ENCODE measurements at places on chromosomes 11 and 22.

DNA sequence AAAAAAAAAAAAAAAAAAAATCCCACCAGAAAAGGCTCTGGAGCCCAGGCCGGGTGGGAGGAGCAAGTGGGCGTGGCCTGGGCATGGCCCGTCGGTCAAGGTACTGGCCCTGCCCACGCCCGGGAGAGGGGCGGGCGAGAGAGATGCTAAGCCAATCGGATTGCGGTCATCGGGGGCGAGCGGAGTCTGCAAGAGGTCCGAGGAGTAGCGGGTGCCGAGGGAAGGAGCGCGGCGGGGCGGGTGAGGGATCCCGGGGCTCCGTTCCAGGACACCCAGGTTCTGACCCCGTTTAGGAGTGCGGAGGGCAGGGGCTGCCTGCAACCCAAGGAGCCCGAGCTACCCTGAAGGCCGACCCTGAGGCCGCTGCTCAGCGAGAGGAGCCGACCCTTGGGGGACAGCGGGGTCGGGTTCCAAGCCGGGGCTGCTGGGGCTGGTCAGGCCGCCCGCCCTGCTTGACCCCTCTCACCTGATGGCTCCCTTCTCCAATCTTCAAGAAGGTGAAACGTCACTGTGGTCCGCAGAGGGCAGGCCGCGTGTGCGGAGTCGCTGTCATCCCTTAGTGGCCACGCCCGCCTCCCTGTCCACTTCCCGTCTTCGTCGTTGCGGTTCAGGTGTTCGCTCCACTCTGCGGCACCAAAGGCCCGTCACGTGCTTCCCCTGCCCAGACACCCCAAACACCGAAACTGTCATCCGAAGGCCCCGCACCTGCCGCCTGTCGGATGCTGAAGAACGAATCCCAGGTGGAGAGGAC lies 11.1 kb upstream of the TAB1 start:
- DNase-seq = peak; percentile 30

DNA sequence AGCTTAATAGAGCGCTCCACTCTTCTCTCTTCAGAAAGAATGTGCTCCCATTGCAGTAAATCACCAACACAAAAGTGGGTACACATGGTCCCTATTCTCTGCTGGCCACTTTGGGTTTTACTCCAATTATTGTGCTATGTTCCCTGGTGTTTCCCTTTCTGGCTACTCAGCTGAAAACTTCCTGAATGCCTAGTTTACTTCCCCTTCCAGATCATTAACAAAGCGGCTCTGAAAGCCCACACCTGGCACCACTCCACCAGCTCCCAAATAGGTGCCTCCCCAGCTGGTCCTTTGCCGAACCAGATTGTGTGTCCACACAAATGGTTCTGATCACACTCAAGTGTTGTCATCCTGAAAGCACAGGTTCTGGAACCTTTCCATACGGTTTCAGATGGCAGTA lies 443.7 kb downstream of the NTM start:
- DNase-seq = no peak

DNA sequence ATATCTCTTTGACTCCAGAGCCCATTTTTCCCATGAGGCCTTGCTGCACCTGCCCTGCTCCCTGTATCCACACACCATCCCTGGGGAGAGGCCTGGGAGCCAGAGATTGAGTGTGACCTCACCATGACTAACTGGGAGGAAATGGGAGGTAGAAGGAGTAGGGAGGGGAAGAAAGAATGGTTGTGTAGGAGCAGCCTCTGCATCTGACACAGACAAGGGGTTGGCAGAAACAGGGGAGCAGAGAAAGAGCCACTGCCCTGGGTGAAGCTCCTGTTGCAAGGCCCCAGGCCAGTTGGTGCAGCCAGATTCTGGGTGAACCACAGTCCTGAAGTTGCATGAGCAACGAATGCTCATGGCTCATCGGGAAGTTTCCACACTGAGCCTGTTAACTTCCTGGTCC lies 32.4 kb downstream of the POU2F3 start:
- peak; percentile 40 for DNase-seq

DNA sequence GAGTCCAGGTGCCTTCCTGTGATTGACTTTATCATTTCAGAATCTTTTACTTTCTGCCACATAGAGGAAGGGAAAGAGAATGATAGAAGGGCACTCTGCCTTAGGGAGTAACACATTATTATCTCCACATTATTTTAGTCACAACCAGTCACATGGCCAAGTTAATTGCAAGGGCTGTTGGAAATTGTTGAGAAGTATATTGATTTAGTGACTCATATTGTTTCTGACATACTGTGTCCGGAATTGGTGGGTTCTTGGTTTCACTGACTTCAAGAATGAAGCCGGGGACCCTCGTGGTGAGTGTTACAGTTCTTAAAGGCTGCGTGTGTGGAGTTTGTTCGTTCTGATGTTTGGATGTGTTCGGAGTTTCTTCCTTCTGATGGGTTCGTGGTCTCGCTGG lies 8.7 kb downstream of the OR51B4 start:
- DNase-seq = no peak

- DNase-seq = no peak
Observed at GRCh38 chr22:40613067-40613466, 23.5 kb downstream of the MRTFA start.

DNA sequence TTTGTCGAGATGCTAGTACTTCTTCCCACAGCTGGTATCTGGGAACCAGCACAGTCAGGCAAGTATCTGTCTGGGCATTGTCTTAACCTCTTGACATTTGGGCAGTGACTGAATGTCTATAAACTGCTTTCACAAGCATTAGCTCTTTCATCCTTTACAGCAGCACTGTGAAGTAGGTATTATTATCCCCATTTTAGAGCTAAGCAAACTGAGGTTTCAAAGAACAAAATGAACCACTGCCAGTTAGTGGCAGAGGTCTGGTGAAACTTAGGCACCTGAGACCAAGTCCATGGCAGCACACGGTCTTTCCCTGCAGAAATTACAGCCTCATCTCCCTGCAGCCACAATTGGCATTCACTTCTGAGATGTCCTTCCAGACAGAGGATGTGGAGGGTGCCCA lies 111.0 kb upstream of the TBCEL start:
- no peak for DNase-seq

DNA sequence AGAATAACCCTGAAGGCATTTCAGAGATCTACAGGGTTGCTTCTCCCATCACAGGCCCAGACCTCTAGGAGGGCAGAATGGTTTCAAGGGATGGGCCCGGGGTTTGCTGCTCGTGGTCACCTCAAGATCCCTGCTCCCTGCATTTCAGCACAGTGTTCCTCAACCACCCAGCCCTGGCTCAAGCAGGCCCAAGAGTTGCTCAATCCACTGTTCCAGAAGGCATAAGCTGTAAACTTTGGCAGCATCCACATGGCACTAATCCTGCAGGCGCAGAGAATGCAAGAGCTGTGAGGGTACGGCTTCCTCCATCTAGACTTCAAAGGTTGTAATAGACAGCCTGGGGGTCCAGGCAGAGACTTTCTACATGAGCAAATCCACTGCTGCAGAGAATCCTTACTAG lies 225.0 kb upstream of the UBASH3B start:
- no peak for DNase-seq

DNA sequence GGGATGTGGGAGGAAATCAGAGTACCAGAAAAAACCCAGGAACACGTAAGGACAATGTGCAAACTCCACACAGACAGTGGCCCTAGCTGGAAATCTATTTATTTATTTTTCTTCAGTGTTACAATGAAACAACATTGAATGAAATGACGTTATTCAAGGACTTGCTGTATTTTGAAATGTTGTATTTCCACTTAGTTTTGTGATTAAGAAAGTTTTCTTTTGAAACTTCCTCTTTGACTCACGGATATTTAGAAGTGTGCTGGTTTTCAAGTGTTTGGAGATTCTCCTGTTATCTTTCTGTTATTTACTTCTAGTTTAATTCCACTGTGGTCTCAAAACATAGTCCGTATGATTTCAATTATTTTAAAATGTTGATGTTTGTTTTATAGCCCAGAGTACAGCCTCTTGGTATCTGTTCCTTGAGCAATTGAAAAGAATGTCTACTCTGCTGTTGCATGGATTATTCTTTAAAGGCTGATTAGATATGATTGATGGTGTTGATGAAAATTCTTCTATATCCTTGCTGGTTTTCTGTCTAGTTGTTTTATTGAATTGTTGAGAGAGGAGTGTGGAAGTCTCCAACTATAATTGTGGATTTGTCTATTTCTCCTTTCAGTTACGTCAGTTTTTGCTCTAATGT lies 141.0 kb downstream of the ARHGAP20 start:
- DNase-seq = no peak

- no peak for DNase-seq
Observed at GRCh38 chr11:122803716-122804115, 34.6 kb upstream of the CRTAM start.

DNA sequence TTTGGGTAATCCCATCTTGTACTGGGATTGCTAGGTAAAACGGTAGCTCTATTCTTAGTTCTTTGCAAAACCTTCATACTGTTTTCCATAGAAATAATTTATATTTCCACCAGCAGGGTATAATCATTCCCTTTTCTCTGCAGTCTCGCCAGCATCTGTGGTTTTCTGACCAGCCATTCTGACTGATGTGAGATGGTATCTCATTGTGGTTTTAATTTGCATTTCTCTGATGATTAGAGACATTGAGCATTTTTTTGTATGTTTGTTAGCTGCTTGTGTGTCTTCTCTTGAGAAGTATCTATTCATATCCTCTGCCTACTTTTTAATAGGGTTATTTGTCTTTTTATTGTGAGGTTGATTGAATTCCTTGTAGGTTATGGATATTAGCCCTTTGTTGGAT lies 220.9 kb downstream of the PGR start:
- DNase-seq = no peak

DNA sequence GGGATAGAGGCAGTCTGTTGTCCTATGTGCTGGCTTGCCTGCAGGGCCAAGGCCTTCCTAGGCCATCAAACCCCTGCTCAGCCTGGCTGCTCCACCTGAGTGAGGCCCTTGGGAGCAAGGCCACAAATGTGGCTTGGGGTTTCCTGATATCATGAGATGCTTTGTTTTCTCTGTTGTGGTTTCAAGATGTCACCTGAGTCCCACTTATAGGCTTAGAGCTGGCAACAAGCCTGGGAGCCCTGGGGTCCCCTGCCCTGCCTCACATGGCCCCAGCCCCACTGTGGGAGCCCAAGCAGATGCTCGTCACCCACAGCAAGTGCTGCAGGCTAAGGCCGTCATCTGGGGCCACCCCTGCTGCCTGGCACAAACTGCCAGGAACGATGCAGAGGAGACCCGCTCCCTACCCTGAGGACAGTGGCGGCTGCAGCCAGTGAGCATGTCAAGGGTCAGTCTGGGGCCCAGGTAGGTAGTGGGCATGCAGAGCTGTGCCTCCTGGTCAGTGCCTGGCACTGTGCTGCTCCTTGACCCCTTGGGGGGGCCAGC lies 75.4 kb upstream of the KCNQ1OT1 start:
- DNase-seq = no peak

DNA sequence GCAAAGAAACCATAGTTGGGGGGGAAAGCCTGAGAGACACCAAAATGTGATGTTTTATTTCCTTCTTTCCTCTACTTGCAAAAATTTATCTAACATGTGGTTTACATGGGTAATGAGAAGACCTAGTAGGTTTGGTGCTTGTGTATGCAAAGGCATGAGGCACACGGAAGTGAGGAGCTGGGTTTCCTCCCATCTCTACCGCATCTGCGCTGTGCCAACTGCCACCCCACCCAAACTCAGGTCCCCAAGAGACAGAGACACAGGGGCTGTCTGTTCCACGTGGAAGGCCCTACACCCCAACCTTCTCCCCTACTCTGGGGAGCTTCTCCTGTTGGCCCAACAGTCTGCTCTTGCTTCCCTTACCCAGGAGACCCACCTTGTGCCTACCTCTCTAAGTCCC lies 4.8 kb downstream of the RTL6 start:
- no peak for DNase-seq

GRCh38 chr22:37913233-37913721 lies 7.2 kb downstream of the MICALL1 start:
- DNase-seq = no peak

DNA sequence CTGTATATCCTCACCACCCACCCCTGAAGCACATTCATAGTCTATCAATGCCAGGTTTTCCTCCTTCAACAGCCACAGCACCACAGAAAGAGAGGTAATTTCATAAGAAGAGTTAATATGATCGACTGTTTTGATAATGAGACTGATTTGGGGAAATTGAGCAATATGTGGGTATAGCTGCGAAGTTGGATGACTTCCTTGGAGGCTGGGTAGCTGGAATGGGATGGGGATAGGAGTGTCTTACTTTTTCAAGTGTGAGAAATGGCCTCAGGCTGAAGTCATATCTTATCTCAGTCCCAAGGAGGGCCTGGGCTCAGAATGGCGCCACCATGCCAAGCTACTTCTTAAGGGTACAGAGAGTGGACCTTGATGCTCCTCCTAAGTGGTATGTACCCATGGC lies 187.6 kb upstream of the CCDC90B start:
- DNase-seq = no peak
